ENCODE measurements at places on chromosomes 2 and 18. TPM values are rescaled to one million over a fixed set of nuclear protein-coding genes. Genes with fewer than 3 reads are reported as not detected.

DNA sequence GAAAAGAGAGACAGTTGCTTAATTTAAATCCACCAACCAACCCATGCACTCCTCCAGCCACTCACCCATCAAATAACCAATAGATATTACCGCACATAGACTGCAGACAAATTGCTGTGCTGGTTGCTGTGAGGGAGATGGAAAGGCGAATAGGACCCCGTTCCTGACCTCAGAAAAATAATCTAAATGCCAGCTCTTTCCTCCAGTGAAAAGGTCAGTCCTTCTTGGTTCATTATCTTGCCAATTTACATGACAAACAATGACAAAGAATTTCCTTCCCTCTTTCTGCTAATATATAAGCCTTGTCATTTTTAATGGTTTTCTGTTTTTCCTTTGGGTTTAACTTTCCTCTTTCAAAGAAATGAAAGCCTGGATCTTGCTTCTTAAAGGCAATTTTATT is 61.6 kb downstream of the MEP1B start:
- peaks cover 31% of the 10 kb centered on the region for H3K27me3 ChIP-seq
- no peaks in the 10 kb centered on the region for H3K36me3 ChIP-seq
- no peak overlapping the region for H3K4me3 ChIP-seq

DNA sequence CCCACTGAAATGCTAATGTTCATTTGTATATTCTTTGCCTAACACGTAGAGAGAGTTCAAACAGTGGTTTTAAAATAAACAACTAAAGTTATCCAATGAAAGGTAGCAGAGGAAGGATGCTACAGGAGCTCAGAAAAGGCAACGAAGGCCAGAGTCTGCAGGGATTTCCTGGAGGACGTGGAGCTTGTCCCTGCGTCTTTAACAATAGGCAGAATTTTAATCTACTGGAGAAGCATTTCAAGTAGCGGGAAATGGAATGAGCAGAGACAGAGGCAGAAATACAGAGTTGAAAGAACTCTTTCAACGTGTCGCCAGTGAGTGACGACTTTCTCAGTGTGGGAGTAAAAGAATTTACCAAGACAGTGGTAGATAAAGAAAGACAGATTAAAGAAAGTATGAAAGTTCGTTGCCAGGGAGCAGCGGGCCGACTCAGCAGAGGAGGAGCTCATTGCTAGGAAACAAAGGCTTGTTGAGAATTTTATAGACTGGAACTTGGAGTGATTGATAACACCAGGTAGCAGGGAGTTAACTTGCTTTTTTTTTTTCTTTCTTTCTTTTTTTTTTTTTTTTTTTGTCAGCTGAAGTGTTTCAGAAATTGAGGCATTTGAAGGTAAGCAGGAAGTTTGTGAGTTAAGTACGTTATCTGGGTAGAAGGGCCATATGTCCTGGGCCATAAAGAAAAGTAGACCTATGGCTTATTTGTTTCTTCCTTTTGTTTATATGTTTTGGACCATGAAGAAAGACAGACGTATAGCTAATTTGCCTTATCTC is 625 bp upstream of the NBAS start:
- DNase-seq, result no peak
- peaks cover 36% of the 10 kb centered on the region for H3K4me1 ChIP-seq
- H3K27me3 ChIP-seq, result peaks cover 10% of the 10 kb centered on the region
- H3K27ac ChIP-seq, result peak overlapping the region; percentile 96
- peak overlapping the region; percentile 99 for H3K4me3 ChIP-seq
- H3K36me3 ChIP-seq, result no peaks in the 10 kb centered on the region

DNA sequence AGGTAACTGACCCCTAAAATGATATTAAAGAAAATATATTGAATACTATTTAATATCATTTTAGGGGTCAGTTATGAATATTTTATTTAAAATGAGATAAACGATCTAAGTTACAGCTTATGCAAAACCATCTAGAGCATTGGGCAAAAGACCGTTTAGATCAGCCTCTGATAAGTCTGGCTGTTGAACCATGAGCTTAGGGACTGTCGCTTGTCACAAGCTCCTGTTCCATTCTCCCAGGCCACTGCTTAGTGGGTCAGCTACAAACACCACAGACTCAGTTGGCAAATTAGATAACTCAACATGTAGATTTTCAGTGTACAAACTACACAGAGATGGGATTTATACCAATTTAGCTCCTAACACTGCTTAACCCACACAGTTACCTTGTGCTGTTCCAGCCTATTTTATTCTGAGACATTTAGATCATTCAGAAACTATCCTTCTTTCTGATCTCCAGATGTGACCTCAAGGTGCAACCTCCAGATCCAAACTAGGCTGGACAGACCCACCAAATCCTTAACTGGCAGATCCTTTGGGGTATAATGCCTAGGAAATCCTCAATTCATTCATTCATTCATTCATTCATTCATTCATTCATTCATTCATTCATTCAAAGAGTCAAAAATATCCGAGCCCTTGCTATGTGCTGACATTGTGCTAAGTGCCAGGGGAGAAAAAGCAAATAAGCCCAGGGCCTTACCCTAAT is 82.8 kb downstream of the HRH4 start:
- H3K27ac ChIP-seq, result no peak overlapping the region
- no peaks in the 10 kb centered on the region for H3K4me1 ChIP-seq
- no peaks in the 10 kb centered on the region for H3K36me3 ChIP-seq
- DNase-seq, result no peak
- peaks cover 2% of the 10 kb centered on the region for H3K27me3 ChIP-seq
- no peak overlapping the region for H3K4me3 ChIP-seq

Gene TUBA3E
- total RNA-seq, result not detected

DNA sequence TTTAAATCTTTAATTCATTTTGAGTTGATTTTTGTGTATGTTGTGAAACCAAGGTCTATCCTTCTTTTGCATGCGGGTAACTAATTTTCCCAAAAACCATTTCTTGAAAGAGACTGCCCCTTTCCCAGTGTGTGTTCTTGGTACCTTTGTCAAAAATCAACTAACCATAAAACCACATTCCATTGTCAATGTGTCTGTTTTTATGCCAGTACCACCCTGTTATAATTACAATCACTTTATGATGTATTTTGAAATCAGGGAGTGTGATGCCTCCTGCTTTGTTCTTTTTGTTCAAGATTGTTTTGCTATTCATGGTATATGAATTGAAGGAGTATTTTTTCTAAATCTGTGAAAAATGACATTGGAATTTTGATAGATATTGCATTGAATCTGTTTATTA is 689.6 kb downstream of the TSN start:
- H3K27me3 ChIP-seq, result no peaks in the 10 kb centered on the region
- H3K36me3 ChIP-seq, result no peaks in the 10 kb centered on the region

Gene ZNF516
- total RNA-seq, result 1.5 TPM

DNA sequence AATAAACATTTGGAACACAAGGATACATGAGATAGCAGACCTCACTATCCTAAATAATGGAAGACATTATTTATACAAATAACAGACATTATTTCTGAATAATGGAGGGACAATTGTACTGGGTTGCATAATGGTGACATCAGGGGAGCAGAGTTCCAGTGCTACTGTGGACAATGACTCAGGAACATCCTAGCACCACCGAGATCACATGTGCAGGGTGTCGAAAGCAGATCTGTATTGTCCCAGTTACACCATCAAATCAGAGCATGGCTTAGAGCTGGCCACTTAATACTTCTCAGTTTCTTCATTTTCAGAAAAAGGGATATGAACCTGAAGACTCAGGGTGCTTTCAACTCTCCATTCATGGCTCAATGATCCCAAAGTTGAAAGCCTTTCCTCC is 249.1 kb upstream of the RBMS1 start:
- no peak for DNase-seq
- no peaks in the 10 kb centered on the region for H3K36me3 ChIP-seq
- peaks cover 3% of the 10 kb centered on the region for H3K27me3 ChIP-seq
- no peak overlapping the region for H3K27ac ChIP-seq
- H3K4me1 ChIP-seq, result no peaks in the 10 kb centered on the region
